ENCODE measurements at places on chromosomes 6 and 20.

GRCh38 chr6:30295837-30296236 is 30.9 kb upstream of the TRIM39 start:
- DNase-seq, result no peak

GRCh38 chr20:53865901-53866793 is 204.2 kb downstream of the BCAS1 start:
- DNase-seq, result peak; percentile 58

- DNase-seq, result peak; percentile 78
These were observed 61.1 kb upstream of the CCN6 start for GRCh38 chr6:111992851-111993250.

- peak; percentile 96 for DNase-seq
These were observed 155.7 kb upstream of the PRSS16 start for GRCh38 chr6:27091661-27092315.

- DNase-seq, result no peak
These were observed 1.3 kb downstream of the TAP1 start for GRCh38 chr6:32852018-32852843.

- no peak for DNase-seq
These were observed 6.0 kb downstream of the DOK5 start for GRCh38 chr20:54481442-54481841.
